Activated CD4-positive, alpha-beta T cell treated with anti-CD3 and anti-CD28 coated beads, Interleukin-2, Interleukin-4, amounts not matched to agents 100 ng/mL and 50 ng/mL, durations not matched to agents 16 hours and 8 hours (primary cell): ENCODE measurements at places on chromosomes 5 and 9.

DNA sequence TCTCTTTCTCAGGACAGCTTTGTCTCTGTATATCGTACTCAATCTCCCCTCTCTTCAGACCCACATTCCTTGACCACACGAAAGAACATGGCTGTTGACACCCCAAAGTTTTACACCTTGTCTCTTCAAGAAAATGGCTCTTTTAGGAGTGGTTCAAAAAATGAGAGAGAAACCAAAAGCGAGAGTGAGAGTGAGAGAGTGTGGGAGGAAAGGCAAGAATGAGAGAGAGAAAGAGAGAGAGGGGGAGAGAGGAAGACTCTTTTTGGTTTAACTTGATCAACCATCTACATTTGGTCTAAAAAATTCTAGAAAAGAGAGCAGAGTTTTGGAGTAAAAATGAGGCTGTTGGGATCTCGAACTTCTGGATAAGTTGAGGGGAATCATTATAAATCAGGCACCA, 581.8 kb upstream of the WWC1 start:
- DNase-seq = no peak

DNA sequence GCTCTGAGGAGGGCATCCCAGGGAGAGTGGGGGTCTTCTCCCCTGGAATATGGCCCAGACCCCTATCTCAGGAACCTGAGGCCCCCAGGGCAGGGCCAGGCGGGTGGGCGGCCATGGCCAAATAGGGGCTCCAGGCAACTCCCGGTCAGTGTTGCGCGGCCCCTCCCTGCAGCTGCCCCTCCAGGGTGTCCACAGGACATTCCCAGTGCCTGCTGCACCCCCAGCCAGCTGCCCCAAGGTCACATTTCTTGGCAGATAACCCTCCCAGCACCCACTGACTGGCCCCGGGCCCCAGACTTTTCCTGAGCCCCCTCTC, 53.6 kb upstream of the EGFL7 start:
- no peak for DNase-seq

- peak; percentile 91 for DNase-seq
Measured at GRCh38 chr9:126471084-126471624, 142.6 kb upstream of the LMX1B start.

GRCh38 chr9:122370869-122371755, at the start of gene PTGS1:
Gene PTGS1, plus strand, starts transcription at chr9:122371024. Its CDS starts 61 bp downstream, at chr9:122371085.
- no peak for DNase-seq

GRCh38 chr5:97148288-97148687, 5.9 kb upstream of the LIX1 start:
- DNase-seq = no peak

DNA sequence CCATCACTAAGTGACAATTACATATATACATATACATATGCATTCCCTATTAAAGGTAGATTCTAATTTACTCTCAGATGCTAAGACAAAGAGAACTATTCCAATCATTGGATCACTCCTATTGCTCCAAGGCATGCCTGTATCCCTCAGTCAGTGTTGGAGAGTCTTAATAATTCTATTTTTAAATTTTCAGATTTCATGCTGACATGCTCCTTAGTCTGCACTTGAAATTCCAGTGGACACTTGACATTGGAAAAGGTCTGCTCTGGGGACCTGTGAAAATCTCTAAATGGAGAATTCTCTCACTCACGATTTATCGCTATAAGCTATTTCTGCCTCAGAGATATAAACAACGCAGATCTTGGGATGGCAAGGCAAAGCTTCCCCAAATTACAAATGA, 3.9 kb upstream of the FUBP3 start:
- no peak for DNase-seq

GRCh38 chr5:97297063-97297703, 114.1 kb upstream of the RIOK2 start:
- DNase-seq = peak; percentile 3

DNA sequence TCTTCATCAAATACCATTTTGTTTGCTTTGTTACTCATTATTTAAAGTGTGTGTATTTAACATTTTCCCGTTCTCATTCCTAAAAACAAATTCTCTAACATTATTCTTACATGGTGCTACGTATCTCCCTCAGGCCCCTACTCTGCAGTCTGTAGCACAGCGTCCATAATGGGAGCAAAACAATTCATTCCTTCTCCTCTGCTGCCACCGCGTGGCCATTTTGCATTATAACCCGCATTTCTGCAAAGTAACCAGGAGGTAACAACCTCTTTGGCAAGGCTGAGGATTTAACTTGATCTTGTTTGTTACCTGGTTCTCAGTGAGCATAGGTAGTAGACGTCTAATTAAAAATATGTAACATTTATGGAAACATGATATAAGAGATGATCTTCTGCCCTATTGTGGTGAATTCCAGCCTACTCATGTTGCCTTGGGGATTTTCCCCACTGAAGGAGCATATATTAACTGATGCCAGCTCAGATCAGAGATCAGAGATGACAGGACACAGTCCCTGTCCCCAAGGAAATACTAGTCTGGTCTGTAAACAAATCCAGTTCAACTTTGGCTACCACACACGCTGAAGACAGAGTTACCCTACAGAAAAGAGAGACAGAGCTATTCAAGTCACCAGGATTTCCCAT, 10.5 kb downstream of the OR1K1 start:
- peak; percentile 78 for DNase-seq

GRCh38 chr9:892123-892522, 50.6 kb downstream of the DMRT1 start:
- DNase-seq = no peak

GRCh38 chr5:127031147-127031862, 947 bp upstream of the MARCHF3 start:
- DNase-seq = peak; percentile 4
